Inflammatory macrophage (primary cell): ENCODE measurements at places on chromosomes 11 and 22.
A peak's percentile ranks its signal among the peaks of the same experiment; 100 is the strongest.

DNA sequence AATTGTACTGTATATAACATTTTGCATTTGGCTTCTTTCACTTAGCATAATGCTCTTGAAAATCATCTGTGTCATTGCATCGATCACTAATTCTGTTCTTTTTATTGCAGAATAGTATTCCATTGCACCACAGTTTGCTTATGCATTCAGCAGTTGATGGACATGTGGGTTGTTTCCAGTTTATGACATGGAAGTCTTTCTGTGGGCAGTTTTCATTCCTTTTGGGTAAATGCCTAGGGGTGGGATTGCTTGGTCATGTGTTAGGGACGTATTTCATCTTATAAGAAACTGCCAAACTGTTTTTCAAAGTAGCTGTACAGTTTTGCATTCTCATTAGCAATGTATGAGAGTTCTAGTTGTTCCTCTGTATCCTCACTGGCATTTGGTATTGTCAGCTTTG is 127.0 kb downstream of the HIPK3 start:
- DNase-seq = no peak

GRCh38 chr22:35630891-35631290 is 13.8 kb upstream of the MB start:
- DNase-seq = no peak

DNA sequence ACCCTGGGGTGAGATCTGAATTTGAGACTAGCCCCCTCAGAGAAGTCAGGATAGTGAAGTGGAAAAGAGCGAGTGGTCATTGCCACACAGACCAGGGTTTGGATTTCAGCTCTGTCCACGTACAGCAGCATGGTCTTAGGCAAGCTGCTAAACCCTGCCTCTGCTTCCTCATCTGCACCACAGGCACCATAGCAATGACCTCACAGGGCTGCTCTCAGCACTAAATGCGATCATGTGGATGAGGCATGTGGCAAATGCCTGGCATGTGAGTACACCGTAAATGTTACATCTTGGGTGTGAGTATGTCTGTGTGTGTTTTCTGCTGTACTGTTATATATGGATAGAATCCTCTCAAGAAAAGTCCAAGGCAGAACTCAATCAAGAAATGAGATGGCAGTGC is 15.8 kb downstream of the NAV2 start:
- DNase-seq = peak; percentile 91

DNA sequence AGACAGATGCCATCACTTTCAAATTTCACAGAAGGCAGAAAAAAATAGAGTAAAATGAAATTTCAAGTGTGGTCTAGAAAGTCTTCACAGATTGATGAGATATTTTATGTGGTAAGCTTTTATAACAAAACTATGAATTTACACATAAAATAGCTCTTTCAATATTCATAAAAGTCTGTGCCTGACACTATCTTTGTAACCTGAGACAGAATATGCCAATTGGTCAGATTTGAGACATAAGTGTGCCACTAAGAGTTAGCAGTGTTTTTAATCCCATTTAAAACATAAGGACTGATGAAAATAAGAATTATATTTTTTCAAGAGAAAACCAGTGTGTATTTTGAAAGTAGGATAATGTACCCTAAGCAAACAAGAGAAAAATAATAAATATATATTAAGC is 769.5 kb upstream of the LUZP2 start:
- no peak for DNase-seq

DNA sequence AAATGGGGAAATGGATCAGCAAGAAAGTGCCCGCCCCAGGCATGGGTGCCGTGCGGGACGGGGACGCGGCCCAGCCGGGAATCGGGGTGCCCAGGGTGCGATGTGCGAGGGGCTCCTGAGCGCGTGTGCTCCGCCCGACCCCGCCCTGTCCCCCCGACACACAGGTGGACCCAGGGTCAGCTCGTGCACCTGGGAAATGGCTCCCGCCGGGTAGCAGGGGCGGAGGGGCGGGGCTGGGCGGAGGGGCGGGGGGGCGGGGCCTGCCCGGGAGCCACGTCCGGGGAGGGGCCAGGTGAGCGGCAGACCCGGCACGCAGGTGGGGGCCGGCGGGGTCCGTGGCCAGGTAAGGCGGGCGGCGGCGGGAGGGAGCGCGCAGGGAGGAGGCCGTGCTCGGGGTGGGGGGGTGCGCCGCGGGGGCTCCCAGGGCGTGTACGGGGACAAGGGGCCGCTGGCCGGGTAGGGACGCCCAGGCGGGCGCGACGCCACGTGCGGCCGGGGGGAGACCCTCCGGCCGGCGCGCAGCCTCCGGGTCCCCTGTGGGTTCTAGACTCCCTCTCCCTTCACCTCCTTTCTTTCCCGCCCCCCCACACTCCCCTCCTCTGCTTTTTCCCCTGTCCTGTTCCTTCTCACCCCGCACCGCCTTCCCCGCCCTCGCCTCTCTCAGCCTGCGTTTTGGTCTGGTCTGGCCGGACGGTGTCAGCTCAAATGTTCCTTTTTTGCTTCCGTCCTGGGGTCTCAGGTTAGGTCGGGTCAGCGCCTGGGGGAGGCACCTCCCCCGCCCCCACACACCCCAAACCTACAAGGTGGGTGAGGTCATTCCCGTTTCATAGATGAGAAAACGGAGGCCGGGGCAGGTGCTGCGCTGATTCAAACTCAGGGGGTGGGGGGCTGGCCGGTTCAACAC is at the start of gene ARHGAP8:
ARHGAP8 (plus strand) TSS at position 291 of the 904 bp plus-strand sequence. CDS start 33,953 bp downstream, outside the sequence.
- no peak for DNase-seq

DNA sequence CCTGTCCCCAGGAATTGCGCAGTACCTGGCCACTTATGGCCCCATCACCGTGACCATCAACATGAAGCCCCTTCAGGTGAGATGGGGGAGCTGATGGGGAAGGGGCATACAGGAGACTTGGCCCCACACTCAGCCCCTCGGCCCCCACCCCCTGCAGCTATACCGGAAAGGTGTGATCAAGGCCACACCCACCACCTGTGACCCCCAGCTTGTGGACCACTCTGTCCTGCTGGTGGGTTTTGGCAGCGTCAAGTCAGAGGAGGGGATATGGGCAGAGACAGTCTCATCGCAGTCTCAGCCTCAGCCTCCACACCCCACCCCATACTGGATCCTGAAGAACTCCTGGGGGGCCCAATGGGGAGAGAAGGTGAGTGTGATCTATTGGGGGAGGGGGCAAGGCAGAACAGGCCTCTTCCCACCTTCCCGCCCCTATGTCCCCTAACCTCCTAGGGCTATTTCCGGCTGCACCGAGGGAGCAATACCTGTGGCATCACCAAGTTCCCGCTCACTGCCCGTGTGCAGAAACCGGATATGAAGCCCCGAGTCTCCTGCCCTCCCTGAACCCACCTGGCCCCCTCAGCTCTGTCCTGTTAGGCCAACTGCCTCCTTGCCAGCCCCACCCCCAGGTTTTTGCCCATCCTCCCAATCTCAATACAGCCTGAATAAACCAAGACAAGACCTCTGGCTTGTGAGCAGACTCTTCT is 3.6 kb downstream of the CTSW start:
- no peak for DNase-seq

DNA sequence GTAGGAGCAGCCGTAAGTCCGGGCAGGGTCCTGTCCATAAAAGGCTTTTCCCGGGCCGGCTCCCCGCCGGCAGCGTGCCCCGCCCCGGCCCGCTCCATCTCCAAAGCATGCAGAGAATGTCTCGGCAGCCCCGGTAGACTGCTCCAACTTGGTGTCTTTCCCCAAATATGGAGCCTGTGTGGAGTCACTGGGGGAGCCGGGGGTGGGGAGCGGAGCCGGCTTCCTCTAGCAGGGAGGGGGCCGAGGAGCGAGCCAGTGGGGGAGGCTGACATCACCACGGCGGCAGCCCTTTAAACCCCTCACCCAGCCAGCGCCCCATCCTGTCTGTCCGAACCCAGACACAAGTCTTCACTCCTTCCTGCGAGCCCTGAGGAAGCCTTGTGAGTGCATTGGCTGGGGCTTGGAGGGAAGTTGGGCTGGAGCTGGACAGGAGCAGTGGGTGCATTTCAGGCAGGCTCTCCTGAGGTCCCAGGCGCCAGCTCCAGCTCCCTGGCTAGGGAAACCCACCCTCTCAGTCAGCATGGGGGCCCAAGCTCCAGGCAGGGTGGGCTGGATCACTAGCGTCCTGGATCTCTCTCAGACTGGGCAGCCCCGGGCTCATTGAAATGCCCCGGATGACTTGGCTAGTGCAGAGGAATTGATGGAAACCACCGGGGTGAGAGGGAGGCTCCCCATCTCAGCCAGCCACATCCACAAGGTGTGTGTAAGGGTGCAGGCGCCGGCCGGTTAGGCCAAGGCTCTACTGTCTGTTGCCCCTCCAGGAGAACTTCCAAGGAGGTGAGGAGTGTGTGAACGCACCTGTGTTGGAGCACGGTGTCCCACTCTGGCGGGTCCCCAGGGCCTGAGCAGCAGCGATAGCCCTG is at the start of gene TAGLN:
TAGLN (plus strand) TSS at position 318 of the 863 bp plus-strand sequence. CDS start 3,644 bp downstream, outside the sequence.
- no peak for DNase-seq

- no peak for DNase-seq
Measured at GRCh38 chr11:70834277-70834940, 418.0 kb downstream of the SHANK2 start.

DNA sequence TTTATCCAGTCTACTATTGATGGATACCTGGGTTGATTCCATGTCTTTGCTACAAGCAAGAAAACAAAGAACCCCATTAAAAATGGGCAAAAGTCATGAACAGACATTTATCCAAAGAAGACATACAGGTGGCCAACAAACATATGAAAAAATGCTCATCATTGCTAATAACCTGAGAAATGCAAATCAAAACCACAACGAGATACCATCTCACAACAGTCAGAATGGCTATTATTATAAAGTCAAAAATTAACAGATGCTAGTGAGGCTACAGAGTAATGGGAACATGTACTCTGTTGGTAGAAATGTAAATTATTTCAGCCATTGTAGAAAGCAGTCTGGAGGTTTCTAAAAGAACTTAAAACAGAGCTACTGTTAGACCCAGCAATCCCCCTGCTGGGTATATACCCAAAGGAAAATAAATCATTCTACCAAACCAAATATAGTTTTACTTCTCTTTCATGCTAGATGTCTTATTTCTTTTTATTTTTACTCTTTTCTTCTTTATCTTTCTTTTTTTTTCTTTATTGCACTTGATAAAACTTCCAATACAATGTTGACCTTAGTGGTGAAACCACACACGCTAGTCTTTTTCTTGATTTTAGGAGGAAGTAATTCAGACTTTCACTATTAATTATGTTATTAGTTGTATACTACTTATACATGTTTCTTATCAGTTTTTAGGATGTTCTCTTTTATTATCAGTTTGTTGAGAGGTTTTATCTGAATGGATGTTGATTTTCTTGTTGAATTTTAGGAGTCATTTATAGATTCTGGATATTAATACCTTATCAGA is 14.3 kb downstream of the TRIM22 start:
- DNase-seq = no peak

GRCh38 chr22:39520226-39521105 is at the start of gene ATF4:
Gene ATF4, plus strand, starts transcription at chr22:39520562. Its CDS starts 884 bp downstream, at chr22:39521446.
- peak; percentile 95 for DNase-seq

DNA sequence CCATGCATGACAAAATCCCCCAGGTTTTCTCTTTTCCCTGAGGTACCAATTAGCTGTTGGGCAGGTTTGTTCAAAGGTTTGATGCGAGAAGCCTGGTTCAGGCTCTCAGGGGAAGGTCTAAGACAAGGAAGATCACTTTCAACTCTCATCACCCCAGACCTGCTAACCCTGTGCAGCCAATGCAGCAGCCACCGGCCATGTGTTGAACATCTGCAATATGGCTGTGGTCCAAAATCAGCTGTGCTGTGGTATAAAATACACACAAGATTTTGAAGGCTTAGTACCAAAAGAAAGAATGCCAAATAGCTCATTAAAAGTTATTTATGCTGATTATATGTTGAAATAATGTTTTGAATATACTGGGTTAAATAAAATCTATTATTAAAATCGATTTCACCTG is 58.5 kb downstream of the SMCO4 start:
- DNase-seq = no peak

DNA sequence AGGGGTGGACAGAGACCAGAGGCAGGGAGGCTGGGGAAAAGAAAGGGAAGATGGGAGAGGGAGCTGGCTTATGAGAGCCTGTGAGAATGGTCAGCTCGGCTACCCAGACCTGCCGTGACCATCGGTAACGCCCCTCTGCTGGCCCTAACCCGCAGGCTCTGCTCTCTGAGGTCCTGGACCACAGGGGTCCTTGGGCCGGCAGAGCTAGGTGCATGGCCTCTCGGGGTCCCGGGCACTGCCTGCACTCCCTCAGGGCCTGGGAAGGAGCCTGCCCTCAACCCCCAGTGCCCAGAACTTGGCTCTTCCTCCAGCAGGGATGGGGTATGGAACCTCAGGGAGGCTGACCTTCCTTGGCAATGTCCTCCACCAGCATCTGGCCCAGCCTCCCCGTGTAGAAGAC is 13.2 kb downstream of the GGT5 start:
- no peak for DNase-seq

DNA sequence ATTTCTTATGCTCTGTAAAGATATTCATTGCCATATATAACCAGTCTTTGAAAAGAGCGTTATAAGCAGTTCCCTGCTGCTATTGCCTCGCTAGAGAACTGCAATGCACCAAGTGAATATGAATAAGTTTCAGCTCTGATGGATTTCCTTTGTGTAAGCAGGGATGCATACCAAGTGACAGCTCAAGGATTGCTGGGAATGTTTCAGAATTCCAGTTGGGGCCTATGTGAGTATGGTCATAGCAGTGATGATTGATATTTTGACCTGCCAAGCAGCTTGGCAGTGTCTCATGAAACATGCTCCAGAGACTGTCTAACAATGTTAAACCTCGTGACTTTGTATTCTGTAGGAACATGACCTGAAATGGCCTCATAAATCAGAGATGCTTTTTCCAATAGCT is 312.6 kb downstream of the C11orf87 start:
- DNase-seq = no peak

DNA sequence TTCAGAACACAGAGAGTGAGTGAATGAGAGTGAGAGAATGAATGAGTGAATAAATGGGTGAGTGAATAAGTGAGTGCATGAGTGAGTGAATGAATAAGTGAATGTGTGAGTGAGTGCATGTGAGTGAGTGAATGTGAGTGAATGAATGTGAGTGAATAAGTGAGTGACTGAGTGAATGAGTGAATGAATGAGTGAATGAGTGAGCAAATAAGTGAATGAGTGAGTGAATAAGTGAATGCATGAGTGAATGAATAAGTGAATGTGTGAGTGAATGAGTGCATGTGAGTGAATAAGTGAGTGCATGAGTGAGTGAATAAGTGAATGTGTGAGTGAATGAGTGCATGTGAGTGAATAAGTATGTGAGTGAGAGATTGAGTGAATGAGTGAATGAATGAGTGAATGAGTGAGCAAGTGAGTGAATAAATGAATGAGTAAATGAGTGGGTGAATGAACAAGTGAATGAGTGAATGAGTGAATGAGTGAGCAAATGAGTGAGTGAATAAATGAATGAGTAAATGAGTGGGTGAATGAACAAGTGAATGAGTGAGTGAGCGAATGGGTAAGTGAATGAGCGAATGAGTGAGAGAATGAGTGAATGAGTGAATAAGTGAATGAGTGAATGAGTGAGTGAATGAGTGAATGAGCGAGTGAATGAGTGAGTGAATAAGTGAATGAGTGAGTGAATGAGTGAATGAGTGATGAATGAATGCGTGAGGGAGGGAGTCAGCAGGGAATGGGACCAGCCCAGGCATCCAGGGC is 21.3 kb upstream of the MUC5B start:
- DNase-seq = no peak
